ENCODE measurements at places on chromosomes 12 and 14. TPM values are rescaled to one million over a fixed set of nuclear protein-coding genes. Genes with fewer than 3 reads are reported as not detected.
A peak's percentile ranks its signal among the peaks of the same experiment; 100 is the strongest.

Gene PRIMA1
- 2.0 TPM for polyA plus RNA-seq

- no peak overlapping the region for H3K4me3 ChIP-seq
- H3K27me3 ChIP-seq = no peaks in the 10 kb centered on the region
- H3K27ac ChIP-seq = no peak overlapping the region
- no peak for DNase-seq
- no peaks in the 10 kb centered on the region for H3K4me1 ChIP-seq
These were observed 69.0 kb downstream of the PRIMA1 start for GRCh38 chr14:93719256-93719655.

GRCh38 chr14:60164404-60164711 is 840 bp downstream of the DHRS7 start:
- peak overlapping the region; percentile 68 for H3K4me3 ChIP-seq
- H3K4me1 ChIP-seq = peaks cover 69% of the 10 kb centered on the region
- DNase-seq = no peak
- H3K27ac ChIP-seq = peak overlapping the region; percentile 98
- H3K27me3 ChIP-seq = no peaks in the 10 kb centered on the region

DNA sequence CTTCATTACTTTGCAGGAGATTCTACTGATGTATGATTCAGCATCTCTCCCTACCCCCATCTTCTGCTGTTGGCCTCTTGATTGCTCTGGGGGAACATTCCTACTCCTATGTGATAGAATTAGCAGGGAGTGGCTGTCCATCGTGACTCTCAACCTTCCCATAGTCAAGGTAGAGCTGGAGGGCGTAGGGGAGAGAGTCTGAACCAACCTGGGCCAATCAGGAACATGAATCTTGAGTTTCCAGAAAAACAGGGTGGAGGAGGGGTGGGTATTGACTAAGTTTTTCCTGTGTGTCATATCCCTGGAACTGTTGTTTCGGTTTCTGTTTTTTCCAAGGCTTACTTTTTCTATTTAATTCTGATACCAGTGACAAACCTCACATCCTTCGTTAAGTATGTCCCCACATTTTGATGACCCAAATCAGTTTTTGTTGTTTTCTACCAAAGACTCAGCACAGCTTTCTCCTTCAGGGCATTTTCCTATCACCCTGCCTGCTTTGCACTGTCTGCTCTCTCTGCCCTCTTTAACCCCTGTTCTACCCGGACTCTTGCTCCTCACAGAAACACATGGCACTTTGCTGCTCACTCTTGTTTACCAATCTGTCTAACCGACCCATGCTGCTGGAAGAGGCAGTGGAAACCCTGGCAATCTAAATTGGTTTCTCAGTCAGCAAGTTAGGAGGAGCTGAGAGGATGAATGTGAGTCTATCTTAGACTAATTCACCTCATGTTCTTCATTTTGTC is 1428.3 kb downstream of the AACS start:
- DNase-seq = no peak
- no peak overlapping the region for H3K4me3 ChIP-seq
- H3K27me3 ChIP-seq = no peaks in the 10 kb centered on the region
- H3K36me3 ChIP-seq = no peaks in the 10 kb centered on the region
- H3K4me1 ChIP-seq = no peaks in the 10 kb centered on the region
- no peak overlapping the region for H3K27ac ChIP-seq

DNA sequence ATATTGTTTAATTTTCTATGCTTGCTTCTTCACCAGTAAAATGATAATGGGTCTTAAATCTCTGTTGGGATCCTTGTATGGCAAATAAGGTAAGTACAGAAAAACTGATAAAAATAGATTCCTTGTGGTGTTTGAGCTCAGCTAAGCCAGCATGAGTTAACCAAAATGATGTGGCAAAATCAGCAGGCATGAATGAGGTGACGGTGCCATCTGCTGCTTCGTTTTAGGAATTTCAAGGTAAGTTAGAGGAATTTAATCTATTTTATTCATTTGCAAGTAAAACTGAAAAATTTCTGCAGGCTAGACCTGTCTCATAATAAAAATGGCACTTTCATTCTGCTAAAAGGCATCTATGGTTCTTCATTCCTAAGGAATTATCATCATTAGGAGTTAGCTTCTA is 10.0 kb upstream of the CLEC7A start:
- H3K27me3 ChIP-seq = no peaks in the 10 kb centered on the region
- no peaks in the 10 kb centered on the region for H3K36me3 ChIP-seq
- H3K4me1 ChIP-seq = no peaks in the 10 kb centered on the region
- H3K4me3 ChIP-seq = no peak overlapping the region
- no peak for DNase-seq

Gene SLC25A47
- polyA plus RNA-seq = 0.03 TPM

Gene CLEC6A
- polyA plus RNA-seq = 0.06 TPM

- H3K27ac ChIP-seq = no peak overlapping the region
- no peaks in the 10 kb centered on the region for H3K27me3 ChIP-seq
- H3K4me1 ChIP-seq = no peaks in the 10 kb centered on the region
- DNase-seq = no peak
- H3K4me3 ChIP-seq = no peak overlapping the region
These were observed 29.3 kb upstream of the RASSF8 start for GRCh38 chr12:25929142-25929541.

DNA sequence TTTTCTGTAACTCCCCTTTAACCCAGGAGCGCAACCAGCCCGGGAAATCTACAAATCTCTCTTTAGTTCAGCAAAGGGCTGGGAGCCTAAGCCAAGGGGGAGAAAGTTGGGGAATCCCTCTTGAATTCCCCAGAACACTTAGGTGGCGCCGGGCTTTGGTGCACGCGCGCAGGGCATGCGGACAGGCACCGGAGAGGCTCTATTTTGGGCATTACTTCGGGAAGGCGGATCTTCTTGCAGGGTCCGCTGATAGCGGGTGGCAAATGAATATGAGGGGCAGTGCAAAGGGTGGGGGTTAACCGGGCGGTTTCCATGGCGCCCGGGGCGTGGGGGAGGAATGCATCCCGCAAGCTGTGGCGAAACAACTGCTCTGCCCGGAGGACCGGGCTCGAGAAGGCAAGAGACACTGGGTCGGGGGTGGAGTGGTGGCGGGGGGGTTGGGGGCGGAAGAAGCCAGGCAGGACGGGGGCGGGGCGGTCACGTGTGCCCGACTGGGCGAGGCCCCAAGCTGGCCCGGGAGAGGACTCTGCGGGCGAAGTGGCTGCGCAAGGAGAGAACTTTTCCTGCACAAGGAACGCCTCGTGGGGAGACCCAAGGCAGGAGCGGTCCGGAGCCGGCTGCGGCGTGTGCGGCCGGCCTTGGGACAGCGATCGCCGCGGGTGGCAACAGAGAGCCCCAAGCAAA is at the start of gene FLVCR2:
FLVCR2 (plus strand) TSS at position 519 of the 684 bp plus-strand sequence. CDS start 353 bp downstream, outside the sequence.
- H3K27ac ChIP-seq = peak within 1 kb of the TSS; percentile 84
- peaks cover 40% of the 10 kb centered on the region for H3K4me1 ChIP-seq
- no peaks in the 10 kb centered on the region for H3K36me3 ChIP-seq
- peak; percentile 93 for DNase-seq
- peak within 1 kb of the TSS; percentile 70 for H3K4me3 ChIP-seq
- H3K27me3 ChIP-seq = no peaks in the 10 kb centered on the region

DNA sequence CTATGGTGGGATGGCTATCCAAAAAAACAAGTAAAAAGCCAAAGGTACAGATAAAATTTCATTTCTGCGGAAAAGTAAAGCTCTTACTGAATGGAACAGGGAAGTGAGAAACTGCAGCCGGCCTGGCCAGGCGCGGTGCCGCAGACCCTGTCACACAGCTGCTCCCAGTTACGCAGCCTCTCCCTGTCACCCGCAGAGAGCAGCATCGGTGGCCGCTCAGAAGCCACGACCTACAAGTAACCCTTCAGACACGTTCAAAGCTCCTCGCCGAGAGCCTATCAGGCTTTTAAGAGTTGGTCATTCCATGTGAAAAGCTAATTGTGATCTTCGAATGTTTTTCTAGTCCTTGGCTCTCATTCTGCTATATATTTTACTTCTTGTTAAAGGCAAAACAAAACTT is 11.0 kb upstream of the ANKLE2 start:
- H3K36me3 ChIP-seq = peaks cover 48% of the 10 kb centered on the region
- H3K27me3 ChIP-seq = no peaks in the 10 kb centered on the region
- no peak overlapping the region for H3K27ac ChIP-seq

GRCh38 chr12:84375449-84376170 is 537.0 kb downstream of the SLC6A15 start:
- DNase-seq = no peak
- no peak overlapping the region for H3K4me3 ChIP-seq
- no peaks in the 10 kb centered on the region for H3K4me1 ChIP-seq
- H3K36me3 ChIP-seq = no peaks in the 10 kb centered on the region
- no peak overlapping the region for H3K27ac ChIP-seq

- no peaks in the 10 kb centered on the region for H3K27me3 ChIP-seq
- H3K36me3 ChIP-seq = no peaks in the 10 kb centered on the region
- peaks cover 6% of the 10 kb centered on the region for H3K4me1 ChIP-seq
- no peak overlapping the region for H3K4me3 ChIP-seq
- DNase-seq = no peak
These were observed 62.3 kb upstream of the PPP1R12A start for GRCh38 chr12:79997096-79997791.

Gene FAM222A
- 1.3 TPM for polyA plus RNA-seq

DNA sequence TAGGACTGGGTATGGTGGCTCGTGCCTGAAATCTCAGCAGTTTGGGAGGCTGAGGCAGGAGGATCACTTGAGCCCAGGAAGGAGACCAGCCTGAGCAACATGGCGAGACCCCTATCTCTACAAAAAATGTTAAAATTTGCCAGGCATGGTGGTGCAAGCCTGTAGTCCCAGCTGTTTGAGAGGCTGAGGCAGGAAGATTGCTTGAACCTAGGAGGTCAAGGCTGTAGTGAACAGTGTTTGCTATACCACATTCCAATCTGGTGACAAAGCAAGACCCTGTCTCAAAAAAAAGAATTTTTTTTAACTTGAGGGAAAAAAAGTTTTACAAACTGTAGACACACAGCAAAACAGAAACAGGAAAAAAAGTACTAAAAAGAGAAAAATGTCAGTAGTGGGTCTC is 2.3 kb upstream of the MAP3K9 start:
- no peak overlapping the region for H3K4me3 ChIP-seq
- no peak for DNase-seq
- peaks cover 24% of the 10 kb centered on the region for H3K4me1 ChIP-seq
- no peak overlapping the region for H3K27ac ChIP-seq

- H3K27me3 ChIP-seq = no peaks in the 10 kb centered on the region
- no peak overlapping the region for H3K4me3 ChIP-seq
- peaks cover 40% of the 10 kb centered on the region for H3K4me1 ChIP-seq
- H3K27ac ChIP-seq = peak overlapping the region; percentile 49
- no peaks in the 10 kb centered on the region for H3K36me3 ChIP-seq
These were observed 189.0 kb upstream of the AMIGO2 start for GRCh38 chr12:47268501-47269454.

DNA sequence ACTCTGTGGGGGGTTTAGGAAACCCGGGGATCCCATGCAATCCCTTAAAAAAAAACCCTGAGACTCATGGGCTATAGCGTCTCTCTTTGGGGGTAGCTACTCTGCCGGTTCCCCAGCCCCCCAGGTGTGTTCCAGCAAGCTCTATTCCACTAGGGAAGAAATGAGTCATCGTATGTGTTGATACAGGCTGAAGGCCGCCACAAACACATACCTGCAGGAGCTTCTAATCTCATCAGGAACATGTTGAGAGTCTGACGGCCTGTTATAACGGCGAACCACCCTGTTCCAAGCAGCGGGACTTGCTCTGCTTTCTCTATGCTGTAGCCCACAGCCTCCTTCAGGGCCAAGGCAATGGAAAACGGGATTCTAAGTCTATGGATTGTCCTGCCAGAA is 977 bp upstream of the KRT5 start:
- no peaks in the 10 kb centered on the region for H3K4me1 ChIP-seq
- H3K27ac ChIP-seq = no peak overlapping the region
- no peak overlapping the region for H3K4me3 ChIP-seq
- H3K27me3 ChIP-seq = peaks cover 3% of the 10 kb centered on the region
- no peak for DNase-seq
- no peaks in the 10 kb centered on the region for H3K36me3 ChIP-seq

Gene PRB2
- 0.06 TPM for polyA plus RNA-seq

Gene MYO1H
- polyA plus RNA-seq = not detected

Data from spleen (tissue), 13 donors.